ENCODE measurements at places on chromosomes 4 and X.

- no peak for DNase-seq
These were observed 37.5 kb downstream of the KDR start for GRCh38 chr4:55087913-55088260.

GRCh38 chrX:17580539-17581152, 156.6 kb upstream of the SCML1 start:
- no peak for DNase-seq

DNA sequence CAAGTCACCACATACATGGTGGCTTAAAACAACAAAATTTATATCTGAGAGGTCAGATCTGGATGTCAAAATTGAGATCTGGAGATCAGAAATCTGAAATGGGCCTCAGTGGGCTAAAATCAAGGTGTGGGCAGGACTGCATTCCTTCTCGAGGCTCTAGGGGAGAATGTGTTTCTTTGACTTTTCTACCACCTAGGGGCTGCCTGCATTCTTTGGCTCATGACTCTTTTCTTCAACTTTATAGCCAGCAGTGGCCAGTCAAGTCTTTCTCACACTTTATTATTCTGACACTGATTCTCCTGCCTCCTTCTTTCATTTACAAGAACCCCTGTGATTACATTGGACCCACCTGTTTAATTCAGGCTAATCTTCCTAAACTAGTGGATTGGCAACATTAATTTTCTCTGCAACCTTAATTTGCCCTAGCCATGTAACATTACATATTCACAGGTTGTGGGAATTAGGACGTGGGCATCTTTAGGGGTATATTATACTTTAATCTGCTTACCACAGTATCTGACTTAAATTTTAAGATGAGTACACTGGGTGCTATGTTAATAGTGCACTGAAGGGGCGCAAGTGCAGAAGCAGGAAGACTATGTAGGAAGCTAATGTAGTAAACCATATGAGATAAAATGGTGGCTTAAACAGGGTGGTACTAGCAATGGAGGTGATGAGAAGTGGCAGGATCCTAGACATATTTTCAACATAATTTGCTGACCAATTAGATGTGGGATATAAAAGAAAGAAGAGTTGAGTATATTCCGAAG, 188.0 kb downstream of the SLC4A4 start:
- no peak for DNase-seq

- no peak for DNase-seq
These were observed 377.0 kb downstream of the PDGFC start for GRCh38 chr4:156594624-156595023.

DNA sequence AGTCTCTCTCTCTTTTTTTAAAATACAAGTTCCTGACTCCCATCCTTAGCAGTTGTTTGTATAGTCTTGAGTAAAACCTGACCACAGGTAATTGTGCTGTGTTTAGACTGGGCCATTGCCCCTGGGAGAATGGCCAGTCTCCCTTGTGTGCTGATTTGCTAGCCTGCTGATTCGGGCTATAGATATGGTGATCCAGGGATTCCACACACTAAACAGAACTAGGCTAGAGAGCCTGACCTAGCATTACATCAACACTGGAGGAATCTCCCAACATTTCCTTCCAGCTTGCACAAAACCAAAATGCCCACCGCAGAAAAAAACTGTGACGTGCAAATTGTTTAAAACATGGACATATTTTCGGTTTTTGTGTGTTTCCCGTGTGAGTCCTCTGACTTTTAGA, 5.1 kb downstream of the UPRT start:
- no peak for DNase-seq

GRCh38 chr4:152588869-152589268, 53.0 kb upstream of the FBXW7 start:
- DNase-seq = no peak

DNA sequence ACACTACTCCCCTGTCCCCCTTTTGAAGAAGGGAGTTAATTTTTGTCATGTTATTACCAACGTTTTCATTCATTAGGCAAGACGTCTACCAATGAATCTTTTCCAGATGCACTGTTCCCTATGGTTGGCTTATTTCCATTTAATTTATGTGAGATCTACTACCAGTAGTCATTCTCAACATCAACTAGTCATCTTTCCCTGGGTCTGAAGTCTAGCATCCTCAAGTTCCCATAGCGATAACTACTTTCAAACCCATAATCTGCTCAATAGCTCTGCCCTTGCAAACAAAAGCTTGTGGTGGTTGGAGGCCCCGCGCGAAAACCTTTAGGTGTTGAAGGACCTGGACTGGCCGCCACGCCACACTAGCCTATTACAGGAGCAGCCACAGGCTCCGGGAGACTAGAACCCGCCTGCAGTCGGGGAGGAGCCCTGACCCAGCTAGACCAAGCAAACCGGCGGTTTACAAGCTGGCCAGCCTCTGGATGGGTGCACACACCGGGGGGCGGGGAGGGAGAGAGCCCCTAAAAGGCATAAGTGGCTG, 746 bp downstream of the PPAT start:
- peak; percentile 86 for DNase-seq

DNA sequence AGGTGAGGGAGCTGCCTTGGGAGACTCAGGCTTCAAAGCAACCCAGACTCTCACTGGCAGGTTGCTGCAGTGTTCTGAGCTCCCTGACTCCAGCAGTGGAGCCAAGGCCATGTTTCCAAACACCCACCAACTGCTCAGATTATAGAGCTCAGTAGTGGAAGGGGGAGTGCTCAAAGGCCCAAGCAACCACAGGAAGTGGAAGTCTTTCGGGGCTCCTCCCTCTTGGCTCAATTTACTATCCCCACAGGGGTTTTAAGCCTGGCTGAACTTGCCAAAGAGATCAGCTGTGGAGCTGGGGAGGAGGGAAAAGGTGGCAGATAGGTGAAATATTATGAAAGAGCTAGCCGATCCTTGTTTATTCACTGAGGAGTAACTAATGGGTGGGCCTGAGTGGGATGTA, 82.5 kb downstream of the HPRT1 start:
- no peak for DNase-seq

DNA sequence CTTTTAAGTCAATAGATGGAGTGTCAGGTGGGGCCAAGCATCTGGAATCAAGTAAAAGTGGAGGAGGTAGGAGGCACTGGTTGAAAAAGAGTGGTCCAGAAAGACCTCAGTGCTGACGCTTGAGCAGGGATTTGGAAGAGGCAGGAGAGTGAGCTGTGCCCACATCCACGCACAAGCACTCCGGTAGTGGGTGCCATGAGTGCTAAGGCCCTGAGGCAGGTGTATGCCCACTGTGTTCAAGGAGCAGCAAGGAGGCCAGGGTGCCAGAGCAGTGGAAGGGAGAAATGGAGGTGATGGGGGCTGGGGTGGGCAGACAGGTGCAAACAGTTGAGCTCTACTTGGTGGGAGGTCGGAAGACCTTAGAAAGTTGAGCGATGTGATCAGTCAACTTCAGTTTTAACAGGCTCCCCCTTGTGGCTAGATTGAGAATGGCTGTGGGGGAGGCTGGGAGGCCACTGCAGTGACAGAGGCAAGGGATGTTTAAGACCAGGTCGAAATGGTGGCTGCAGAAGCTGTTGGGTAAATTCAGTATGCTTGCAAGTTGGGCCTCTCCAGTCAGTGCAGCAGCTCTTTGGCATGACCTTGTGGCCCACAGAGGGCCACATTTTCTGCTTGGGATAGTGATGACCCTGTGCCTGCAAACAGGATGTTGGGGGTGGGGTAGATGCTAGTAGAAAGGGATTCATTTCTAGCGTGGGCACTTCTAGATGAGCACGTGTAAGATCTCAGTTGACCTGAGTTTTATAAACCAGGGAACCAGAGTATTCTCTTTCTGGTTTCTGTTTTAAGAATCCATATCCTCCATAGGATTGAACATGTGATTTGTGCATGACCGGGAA, 12.7 kb downstream of the TKTL1 start:
- DNase-seq = peak; percentile 66

DNA sequence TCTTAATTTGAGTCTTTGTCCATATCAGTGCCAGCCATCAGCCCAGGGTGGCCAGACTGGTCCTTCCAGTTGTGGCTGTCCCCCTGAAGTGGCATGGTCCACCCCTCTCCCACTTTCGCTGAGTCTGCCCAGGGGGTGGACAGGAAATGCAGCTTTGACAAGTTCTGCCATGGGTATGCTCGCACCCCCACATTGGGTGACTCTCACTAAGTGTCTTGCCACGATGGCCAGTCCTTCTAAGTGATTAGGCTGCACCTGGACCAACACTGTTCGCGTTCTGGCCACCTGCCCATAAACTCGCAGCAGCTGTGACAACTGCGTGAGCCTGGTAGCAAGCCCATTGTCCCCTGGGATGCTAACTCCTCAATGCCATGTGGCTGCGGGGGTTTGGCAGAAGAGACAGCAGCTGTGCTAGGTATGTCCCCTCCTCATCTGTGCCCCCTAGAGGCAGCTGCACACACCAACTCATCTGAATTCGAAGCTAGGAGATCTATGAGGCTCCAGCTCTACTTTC, 10.0 kb upstream of the LNX1 start:
- DNase-seq = peak; percentile 91

DNA sequence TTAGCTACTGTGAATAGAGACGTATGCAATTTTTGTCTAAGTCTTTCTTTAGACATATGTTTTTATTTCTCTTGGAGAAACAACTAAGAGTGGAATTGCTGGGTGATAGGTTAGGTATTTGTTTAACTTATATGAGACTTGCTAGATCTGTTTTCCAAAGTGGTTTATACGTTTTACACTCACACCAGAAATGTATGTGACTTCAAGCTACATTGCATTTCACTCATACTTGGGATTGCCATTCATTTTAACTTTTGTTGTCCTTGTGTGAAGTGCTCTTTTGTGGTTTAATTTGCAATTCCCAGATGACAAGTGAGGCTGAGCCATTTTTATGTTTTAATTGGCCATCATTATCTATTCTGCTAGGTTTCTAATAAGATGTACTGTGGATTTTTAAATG, 817.2 kb downstream of the GLUD2 start:
- DNase-seq = no peak

- DNase-seq = no peak
These were observed 89.1 kb downstream of the RELL1 start for GRCh38 chr4:37597034-37597433.

GRCh38 chrX:130385520-130385919, at the start of gene GPR119:
TSS of gene GPR119 (minus strand) at chrX:130385674. CDS start at chrX:130385447, 227 bp downstream.
- no peak for DNase-seq

DNA sequence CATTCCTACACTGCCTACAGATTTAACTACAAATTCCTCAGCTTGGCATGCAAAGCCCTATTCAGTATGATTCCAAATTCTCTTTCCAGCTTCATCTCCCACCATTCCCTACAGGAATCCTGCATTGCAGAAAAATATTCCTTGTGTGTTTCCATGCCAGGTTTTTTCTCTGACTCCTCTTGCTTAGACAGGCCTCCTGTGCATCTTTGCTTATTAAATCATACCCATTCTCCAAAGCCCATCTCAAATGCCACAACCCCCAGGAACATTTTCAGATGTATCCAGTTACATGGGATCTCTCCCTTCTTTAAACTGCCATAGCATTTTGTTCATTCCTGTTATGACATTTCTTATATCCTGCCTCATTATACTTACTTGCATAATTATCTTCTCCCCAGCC, 106.4 kb upstream of the GRIA3 start:
- no peak for DNase-seq

- DNase-seq = no peak
These were observed 5.7 kb upstream of the RAPGEF2 start for GRCh38 chr4:159097144-159097543.

DNA sequence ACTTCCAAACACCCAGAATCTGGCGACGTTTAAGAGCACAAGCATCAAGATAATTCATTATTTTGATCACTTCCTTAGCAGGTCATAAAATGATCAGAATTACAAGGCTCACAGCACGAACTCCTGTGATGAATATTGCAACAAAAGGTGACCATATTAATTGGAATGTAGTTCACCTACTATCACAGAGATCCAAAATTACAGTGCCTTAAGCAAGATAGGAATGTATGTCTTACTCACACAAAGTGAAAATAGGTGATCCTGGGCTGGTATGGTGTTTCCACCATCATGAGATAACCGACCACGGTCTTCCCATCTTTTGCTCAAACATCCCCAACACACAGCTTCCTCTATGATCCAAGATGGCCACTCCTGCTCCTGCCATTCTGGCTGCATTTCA, 131.2 kb downstream of the SCFD2 start:
- DNase-seq = no peak

DNA sequence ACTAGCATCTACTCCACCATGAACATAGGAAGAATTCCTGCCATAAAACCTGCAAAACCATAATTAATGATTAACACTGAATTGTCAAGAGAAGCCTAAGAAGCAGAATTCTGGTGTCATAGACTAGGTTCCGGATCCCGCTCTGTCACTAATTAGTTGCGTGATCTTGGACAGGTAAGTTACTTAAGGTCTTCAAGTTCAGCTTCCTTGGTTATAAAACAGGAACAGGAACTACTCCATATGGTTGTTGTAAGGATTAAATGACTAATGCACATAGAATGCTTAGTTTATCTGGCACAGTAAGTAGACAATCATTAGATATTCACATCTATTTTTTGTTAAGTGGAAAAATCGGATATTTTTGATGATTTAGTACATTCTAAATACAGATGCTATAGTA, 14.3 kb downstream of the G3BP2 start:
- DNase-seq = no peak

DNA sequence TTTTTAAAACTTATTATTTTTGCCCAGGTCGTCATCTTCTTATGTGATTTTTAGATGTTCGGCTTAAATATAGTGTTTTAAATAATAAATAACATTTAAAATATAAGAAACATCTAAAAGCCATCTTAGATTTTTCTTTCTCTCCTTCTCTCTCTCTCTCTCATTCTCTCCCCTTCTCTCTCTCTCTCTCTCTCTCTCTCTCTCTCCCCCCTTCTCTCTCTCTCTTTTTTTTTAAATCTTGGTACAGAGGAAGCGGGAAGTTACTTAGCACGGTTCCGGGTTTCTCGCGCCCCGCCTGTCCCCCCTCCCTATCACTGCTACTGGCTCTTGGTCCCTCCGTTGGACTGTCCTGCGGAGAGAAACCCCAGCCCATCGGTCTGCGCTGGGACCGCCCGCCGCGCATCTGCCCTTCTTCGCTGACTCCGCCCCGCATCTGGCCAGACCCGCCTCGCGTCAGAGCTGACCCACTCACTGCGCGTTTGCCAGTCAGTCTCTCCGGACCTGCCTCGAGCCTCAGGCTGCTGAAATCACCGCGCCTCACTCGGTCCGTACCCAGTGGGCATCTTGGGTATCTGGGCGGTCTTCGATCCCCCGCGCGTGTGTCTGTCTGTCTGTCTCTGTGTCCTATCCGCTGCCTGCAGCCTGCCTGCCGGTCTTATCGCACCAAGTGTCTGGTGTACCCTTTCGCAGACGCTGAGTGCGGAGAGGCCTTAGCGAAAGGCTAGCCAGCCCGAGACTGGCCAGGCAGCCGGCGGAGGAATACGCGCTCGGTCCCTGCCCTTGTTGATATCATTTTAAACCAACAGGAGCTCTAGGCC, at the start of gene PABPC5:
Gene PABPC5 (plus strand): TSS at position 489 of the 818 bp plus-strand sequence. CDS start 739 bp downstream, outside the sequence.
- DNase-seq = no peak

GRCh38 chr4:109944591-109944990, 31.9 kb downstream of the EGF start:
- no peak for DNase-seq

DNA sequence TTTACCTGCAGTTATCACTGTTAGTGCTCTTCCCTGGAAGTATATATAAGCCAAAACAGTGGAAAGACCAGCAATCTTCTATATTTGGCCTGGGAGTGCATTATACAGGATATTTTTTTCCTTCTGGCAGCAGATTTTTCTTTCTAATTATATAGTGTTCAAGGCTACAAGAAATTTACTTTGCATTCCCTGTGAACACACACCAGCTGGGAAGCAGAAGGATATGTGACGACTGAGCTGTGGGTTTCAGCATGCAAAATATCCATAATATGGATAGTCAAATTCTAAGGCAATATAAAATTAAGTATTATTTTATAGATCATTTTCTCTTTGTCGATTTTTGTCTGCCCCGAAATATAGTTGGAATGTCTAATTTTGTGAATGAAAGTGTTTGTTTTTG, 31.2 kb downstream of the GUCY1B1 start:
- no peak for DNase-seq
